ENCODE measurements at places on chromosomes 2 and 18. TPM values are rescaled to one million over a fixed set of nuclear protein-coding genes. Genes with fewer than 3 reads are reported as not detected.
A peak's percentile ranks its signal among the peaks of the same experiment; 100 is the strongest.

ZNF396 gene
- 0.86 TPM for polyA plus RNA-seq

RPIA gene
- polyA plus RNA-seq: 6.4 TPM

GLB1L gene
- 9.5 TPM for polyA plus RNA-seq

EFEMP1 gene
- polyA plus RNA-seq: 1,148 TPM

DNAH7 gene
- polyA plus RNA-seq: 0.15 TPM

TCF7L1 gene
- 3.2 TPM for polyA plus RNA-seq

OR6B2 gene
- polyA plus RNA-seq: not detected

RAD51AP2 gene
- polyA plus RNA-seq: not detected

UGT1A6 gene
- polyA plus RNA-seq: 0.11 TPM

C2orf72 gene
- polyA plus RNA-seq: 0.17 TPM

GYPC gene
- polyA plus RNA-seq: 236 TPM

DNA sequence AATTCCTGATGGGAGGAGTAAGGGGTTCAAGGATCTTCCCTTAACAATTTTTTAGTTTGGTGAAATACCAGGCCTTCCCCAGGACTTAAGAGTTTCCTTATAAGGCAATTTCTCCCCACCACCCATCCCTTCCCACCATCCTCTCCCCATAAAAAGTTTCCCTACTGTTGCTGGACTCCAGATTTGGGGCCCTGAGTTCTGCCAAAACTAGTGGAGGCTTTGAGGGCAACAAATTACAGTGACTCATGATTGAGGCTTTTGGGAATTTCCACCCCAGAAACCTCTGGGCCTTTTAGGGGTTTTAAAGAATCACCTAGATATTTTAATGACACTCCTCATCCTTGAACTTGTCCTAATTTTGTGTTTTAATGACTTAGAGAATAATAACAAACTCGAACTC, 14.3 kb upstream of the EN1 start:
- DNase-seq: no peak

- DNase-seq: no peak
Measured at GRCh38 chr18:23378302-23378686, 74.8 kb upstream of the RIOK3 start.

- DNase-seq: no peak
Measured at GRCh38 chr2:64104933-64105332, 39.3 kb downstream of the PELI1 start.

DNA sequence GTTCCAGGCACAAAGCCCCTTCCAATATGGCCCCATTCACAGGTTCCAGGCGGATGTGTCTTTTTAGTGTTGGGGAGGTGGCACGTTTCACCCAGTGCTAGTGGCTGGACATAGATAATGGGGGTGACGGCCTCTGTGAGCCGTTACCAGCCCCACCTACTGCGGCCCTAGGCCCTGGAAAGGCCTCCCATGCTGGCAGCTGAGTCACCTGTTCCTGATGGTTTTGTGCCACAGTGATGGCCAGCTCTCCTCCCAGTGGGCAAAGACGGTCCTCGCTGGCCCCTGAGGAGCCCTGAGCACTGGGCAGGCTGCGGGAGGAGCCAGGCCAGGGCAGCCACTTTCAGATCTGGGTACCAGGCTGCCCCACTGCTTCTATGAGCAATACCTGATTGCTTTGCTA, 40.0 kb upstream of the GPC1 start:
- DNase-seq: no peak

- no peak for DNase-seq
Measured at GRCh38 chr2:64105670-64106461, 38.4 kb downstream of the PELI1 start.

DNA sequence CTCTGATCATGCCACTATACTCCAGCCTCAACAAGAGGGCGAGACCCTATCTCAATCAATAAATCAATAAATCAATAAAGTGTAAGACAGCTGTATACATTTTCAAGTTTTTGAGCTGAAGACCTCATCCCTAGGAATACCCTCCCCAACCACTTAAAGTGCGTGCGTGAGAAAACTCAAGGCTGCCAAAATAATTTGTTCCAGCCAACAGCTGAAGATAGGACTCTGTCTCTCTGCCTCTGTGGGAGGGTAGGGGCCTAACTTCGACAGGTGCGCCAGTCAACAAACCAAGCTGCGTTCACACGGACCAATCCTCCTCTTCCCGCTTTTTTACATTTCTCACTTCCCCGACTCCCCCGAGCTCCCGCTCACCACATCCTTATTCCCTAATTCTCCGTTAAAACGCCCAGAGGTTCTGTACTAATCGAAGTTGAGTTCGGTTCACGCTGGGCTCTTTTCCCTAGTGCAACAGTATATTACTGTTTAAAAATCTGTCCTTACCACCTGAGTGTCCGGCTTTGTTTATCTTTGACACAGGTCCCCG, 618 bp downstream of the POLR2D start:
- no peak for DNase-seq

- no peak for DNase-seq
Measured at GRCh38 chr2:176115883-176116813, at the start of gene HOXD10. HOXD10 (plus strand) TSS chr2:176116778; CDS start chr2:176116834, 56 bp downstream.

DNA sequence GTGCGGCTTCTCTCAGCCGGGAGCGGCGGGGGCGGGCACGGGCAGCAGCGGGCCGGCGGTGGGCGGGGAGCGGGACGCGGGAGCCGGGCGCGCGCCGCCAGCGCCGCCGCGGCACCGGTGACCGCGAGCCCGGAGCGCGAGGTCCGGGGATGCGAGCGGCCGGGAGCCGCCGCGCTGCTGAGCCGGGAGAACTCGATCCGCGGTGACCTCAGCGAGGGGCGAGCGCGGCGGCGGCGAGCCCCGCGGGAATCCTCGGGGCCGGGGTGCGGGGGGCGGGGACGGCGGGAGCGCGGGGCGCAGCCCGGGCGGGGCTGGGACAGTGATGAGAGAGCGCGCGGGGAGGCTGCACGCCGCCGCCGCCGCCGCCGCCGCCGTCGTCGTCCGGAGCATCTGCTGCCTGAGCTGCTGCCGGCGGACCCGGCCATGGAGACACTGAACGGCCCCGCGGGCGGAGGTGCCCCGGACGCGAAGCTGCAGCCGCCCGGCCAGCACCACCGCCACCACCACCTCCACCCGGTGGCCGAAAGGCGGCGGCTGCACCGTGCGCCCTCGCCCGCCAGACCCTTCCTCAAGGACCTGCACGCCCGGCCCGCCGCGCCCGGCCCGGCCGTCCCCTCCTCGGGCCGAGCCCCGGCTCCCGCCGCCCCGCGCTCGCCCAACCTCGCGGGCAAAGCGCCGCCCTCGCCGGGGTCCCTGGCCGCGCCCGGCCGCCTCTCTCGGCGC, at the start of gene MTCL1:
Gene MTCL1, plus strand, starts transcription at position 319 of the 723 bp plus-strand sequence. Its CDS starts 105 bp downstream, at position 424.
- DNase-seq: no peak

DNA sequence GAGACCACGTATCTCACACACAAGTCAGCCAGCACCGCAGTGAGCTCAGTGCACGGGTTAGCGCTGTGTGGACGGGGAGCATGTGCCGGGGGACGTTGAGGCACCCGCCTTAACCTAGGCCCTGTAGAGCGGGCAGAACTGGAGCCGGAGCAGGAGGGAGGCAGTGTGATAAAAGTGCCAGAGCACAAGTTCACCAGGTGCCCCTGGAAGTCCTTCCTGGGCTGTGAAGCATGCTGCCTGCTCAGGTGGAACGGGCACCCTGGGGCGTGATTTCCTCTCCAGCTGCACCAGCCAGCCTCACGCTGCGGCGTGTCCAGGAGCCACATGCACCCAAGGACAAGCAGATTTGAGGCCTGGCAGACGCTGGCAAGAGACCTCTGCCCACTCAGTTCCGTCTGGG, 50.3 kb downstream of the ITGB1BP1 start:
- no peak for DNase-seq

DNA sequence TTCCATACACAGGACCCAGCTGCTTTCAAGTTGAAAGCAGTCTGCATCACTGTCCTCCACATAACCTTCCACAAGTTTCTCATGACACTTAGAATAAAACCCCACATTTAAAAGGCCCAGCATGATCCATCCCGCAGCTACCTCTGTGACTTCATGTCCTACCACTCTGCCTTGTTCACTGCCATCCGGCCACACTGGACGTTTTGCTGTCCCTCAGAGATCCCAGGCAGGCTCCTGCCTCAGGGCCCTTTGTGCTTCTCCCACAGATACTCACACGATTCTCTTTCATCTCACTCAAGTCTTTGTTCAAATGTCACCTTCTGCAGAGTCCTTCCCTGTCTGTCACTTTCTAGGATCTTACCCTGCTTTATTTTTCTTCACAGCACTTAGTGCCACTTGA, 232.9 kb upstream of the BOD1L2 start:
- DNase-seq: no peak

DNA sequence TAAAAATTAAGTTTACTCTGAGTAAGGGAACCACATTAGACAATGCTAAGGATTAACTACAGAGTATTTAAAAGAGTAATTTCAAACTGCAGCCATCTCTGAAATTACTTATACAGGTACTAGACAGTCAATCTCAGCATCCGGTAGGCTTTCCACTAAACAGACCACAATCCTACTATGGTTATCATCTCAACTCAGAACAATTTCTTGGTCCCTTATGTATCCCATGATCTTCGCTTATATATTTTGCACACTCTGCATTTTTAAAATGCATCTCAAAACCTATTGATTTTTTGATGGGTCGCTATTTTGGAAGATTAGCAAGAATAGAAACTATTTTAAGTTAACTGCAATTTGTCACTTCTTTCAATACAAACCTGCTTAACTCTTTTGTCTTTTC, 1.4 kb downstream of the PPP4R1 start:
- DNase-seq: no peak

GRCh38 chr2:173868406-173868805, 96.8 kb downstream of the SP3 start:
- no peak for DNase-seq

GRCh38 chr18:44232500-44232899, 448.2 kb upstream of the SETBP1 start:
- DNase-seq: no peak

GRCh38 chr2:182167882-182168281, 182.2 kb downstream of the PPP1R1C start:
- no peak for DNase-seq

DNA sequence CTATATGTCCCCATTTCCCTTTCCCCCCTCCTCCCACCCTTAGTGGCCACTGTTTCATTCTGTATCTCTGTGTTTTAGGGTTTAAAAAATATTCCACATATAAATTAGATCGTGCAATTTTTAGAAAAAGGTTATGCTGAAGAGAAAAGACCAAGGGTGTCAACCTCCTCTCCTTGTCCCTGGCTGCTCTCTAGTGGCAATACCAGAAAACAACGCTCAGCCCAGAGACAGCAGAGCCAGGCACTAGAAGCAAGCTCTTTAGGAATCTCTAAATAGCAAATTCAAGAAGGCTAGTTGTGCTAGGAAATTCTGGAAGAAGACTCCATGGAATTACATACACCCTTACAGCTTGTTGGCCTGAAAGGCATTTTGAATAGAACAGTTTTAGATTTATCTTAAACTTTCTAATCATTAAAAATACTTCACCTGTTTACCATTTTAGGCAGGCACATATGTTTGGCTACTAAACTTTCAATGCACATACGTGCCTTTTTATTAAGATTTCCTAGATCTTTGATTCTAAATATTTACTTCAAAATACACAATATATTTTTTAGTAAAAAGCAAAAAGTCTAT, 35.1 kb upstream of the RASGRP3 start:
- no peak for DNase-seq

DNA sequence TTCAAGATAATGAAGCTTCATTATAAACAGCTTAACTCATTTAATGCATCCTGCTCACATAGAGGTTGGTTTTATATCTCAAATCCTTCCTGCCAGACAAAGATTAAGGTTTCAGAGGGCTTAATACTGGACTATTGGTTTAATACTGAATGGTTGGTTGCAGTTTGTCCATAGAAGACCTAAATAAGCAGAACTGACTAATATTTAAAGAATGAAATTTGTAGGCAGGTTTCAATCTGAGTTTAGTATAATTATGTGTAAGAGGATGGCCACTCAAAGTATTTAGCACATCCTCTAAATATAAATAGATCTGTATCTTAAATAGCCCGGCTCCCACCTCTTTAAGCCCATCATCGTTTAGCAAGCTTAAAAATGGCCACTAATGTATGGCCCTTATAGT, 92.5 kb downstream of the EPB41L5 start:
- no peak for DNase-seq

GRCh38 chr2:11996618-11997017, 250.2 kb downstream of the LPIN1 start:
- DNase-seq: peak; percentile 30

GRCh38 chr2:213251618-213252017, 32.6 kb upstream of the SPAG16 start:
- DNase-seq: peak; percentile 19

DNA sequence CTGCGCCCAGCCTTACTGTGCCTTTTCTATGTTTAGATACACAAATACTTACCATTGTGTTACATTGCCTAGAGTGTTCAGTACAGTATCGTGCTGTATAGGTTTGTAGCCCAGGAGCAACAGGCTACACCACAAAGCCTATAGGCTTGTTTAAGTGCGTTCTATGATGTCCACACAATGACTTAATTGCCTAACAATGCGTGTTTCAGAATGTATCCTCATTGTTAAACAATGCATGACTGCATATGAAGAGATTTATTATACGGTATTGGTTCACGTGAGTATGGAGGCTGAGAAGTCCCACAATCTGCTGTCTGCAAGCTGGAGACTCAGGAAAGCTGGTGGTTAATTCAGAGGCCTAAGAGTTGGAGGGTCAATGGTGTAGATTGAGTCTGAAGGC, 46.1 kb upstream of the MGAT4A start:
- no peak for DNase-seq

DNA sequence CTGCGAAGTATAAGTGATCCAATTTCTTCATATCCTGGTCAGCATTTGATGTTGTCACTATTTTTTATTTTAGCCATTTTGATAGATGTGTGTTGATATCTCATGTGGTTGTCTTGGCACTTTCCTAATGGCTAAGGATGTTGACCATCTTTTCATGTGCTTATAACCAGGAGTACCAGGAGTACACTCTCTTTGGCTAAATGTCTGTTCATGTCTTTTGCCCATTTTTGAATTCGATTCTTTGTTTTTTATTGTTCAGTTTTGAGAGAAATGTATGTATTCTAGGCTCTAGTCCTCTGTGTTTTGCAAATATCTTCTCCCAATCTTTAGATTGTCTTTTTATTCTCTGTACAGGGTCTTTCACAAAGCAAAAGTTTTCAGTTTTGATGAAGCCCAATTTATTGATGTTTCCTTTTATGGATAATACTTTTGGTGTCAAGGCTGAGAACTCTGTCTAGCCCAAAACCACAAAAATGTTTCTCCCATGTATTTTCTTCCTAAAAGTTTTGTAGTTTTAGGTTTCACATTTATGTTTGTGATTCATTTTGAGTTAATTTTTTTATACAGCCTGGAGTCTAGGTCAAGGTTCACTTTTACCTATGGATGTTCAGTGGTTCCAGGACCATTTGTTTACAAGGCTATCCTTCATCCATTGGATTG, 65.4 kb downstream of the SDC1 start:
- no peak for DNase-seq

- DNase-seq: no peak
Measured at GRCh38 chr2:167275046-167275445, 386.8 kb downstream of the XIRP2 start.

Measured in BJ (cell line).